Fibroblast of skin of back (primary cell): ENCODE measurements at places on chromosomes 3 and 15.

DNA sequence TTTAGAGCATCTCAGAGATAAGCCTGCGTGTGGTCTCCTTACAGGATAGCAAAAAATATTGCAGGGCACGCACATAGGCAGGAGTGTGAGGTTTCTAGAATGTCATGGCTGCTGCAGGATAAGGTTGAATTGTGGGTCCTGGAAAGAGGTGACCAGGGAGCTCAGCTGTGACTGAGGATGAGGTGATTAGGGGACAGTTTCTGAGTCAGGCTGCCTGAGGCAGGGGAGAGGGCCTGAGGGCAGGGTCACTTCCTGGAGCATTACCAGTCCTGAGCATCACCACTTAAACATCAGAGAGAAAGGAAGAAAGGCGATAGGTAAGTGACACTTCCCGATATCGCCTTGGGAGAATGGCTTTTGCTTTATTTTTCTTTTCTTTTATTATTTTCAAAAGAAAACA lies 813.8 kb downstream of the TUSC7 start:
- DNase-seq = no peak

DNA sequence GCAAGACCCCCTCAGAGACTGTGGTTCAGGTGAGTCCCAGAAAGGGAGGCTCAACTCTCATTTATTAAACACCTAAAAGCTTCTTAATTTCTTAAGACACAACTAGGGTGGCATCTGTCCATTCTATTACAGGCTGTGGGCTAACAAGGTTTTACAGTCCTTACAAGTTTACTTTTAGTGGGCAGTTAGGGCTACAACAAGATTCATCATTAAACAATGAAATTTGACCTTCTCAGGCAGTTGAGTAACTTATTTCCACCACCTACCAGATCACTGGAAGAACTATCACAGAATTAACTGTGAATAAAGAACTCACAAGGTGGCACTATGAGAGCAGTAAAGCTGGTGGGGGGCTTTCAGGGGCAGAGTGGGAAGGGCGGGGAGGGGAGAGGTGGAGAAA lies 132.6 kb downstream of the PLD1 start:
- no peak for DNase-seq

DNA sequence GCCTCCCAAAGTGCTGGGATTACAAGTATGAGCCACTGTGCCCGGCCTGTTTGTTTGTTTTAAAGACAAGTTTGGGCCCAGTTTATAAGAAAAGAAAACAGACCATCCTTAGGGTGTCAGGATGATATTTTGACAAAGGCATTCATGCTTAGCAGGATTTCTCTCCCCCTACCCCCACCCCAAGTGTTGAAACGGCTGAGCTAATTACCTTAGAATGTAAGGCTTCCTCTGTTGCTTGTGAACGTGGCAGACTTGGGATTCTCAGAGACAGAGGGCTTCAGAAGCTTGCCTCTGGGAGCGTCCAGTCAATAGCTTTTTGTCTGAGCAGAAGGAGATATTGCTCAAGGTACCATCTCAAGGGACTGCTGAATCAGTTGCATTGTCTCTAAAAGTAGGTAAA lies 24.0 kb downstream of the FLNB start:
- peak; percentile 87 for DNase-seq

GRCh38 chr3:113585720-113586119 lies 53.4 kb downstream of the SIDT1 start:
- DNase-seq = no peak

- no peak for DNase-seq
These were observed 103.9 kb downstream of the MME start for GRCh38 chr3:155184011-155184410.

GRCh38 chr3:29544701-29545363 lies 264.0 kb downstream of the RBMS3 start:
- DNase-seq = no peak

DNA sequence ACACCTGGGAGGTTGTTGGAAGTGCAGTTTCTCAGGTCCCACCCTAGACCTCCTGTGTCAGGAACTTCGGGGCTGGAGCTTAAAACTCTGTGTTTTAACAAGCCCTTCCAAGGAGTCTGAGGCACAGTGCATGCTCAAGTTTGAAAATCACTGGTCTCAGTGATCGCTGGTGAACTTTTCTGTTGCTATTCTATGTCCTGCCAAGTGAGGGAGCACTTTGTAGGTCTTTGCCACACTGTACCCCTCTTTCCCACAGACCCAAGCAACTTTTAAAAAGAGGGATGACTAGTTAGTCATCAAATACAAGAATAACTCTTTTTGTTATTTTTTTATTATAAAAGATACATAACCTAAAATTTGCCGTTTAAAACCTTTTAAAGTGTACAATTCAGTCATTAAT lies 133.7 kb downstream of the AGBL1 start:
- DNase-seq = no peak

DNA sequence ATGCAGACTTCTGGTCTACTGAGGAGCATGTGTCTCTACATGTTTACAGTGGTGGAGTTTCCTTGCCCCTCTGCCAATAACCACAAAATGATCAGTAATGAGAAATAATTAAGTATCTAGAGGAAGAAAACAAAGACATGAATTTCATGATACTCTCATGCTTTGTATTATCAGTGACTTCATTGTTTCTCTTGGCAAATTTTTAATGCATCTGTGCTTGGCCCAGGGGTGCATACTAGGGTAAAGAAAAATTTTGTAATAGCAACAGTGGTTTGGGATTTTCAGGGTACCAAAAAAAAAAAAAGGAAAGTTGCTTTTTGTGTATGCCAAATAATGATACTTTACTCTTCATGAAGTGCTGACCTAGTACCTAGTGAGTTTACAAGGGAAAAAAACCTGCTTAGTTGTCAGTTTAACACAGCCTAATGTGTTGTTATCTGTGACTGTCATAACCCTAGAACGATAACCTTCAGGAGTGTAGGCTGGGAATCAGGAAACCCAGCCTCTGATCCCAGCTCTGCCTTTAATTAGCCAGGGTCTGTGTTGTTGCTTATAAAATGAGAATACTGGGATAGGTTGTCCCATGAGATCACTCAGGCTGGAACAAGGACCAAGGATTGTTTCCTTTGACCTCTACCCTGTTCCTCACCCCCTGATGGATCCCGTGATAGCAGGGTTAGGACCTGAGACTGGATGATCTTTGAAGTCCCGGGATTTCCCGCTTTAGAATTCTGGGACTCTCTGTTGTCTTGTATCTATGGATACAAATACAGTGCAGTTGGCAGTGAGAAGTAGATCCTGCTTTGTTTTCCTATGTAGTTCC lies 117.5 kb downstream of the CMSS1 start:
- peak; percentile 32 for DNase-seq

DNA sequence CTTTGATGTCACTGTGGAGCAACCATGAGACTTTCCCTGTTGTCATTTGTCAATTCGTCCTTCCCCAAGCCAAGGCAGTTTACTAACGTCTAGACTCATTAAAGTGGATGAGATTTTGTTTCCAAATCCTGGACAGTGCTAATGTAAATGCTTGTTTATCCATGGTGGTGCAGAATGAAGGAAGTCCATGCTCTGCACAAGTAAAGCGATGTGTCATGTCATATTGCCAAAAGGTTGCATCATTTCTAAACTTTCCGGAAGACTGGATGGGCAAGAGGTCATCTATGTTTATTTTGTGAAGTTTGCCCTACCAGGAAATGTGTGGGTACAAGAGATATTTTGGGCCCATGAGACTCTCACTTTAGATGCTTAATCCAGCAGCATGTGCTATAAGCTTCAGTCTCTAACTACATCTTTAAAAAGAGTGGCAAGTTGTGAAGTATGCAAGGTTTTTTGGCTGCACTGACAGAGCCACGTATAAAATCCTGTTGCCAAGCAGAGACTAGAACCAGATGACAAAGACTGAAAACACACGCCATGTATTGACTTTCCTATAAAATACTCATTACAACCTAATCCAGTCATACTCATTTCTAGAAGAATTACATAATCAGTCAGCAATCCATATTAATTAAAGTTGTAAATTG lies 72.1 kb upstream of the FNDC3B start:
- peak; percentile 93 for DNase-seq

DNA sequence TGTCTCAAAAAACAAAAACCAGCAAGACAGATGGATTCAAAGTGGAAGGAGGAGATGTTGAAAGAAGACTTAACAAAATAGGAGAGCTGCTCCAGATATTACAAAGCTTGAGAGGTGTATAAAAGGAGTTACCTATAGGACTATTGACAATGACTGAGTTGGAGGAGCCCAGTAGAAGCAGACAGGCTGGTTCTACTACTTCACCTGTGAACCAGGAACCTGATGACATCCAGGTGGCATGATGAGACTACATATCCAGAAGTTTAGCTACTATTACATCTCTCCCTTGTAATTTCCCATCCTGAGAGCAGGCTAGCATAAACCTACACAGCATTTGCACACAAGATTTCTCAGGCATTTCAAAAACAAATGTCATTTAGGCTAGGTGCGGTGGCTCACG lies 49.3 kb downstream of the CPEB1 start:
- DNase-seq = no peak

GRCh38 chr15:59157840-59158700 lies 48.6 kb upstream of the LDHAL6B start:
- DNase-seq = no peak

GRCh38 chr3:41199866-41200668 lies 762 bp downstream of the CTNNB1 start:
- peak; percentile 28 for DNase-seq

DNA sequence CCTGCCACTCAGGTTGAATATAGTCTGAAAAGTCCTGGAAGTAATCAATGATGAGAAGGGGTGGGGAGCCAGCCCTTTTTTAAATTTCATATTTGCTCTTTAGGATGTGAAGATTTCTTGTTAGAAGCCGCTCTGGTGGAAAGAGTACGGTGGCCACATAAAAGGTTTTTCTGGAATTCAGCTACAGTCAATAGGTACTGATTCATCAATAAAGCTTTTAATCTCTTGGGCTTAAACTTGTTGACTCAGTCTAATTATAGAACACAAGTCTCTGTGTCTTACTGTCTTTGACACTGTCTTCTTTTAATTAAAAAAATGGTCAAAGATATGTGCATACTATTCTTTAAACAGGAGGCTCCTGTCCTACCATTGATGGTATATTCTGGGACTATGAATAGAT lies 99.9 kb upstream of the TP63 start:
- DNase-seq = no peak

GRCh38 chr3:155607761-155608160 lies 137.1 kb downstream of the PLCH1 start:
- DNase-seq = no peak

GRCh38 chr3:182058488-182058887 lies 346.8 kb downstream of the SOX2 start:
- DNase-seq = no peak

DNA sequence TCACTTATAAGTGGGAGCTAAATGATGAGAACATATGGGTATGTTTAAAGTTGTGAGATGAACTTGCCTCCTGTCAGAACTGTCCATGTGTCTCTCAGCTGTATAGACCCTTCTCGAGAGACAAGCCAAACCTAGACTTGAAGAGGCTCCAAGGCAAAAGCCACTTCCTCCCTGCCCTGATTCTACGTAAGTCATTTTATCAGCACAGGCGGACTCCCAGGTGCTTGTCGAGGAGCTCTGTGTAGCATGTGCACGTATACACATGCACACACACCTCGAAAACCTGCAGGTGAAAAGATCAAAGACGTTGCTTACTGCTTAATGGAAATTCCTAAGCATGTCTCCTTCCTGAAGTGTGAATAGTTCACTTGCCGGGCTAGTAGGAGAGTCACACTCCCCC lies 5.6 kb upstream of the CLEC3B start:
- DNase-seq = no peak

DNA sequence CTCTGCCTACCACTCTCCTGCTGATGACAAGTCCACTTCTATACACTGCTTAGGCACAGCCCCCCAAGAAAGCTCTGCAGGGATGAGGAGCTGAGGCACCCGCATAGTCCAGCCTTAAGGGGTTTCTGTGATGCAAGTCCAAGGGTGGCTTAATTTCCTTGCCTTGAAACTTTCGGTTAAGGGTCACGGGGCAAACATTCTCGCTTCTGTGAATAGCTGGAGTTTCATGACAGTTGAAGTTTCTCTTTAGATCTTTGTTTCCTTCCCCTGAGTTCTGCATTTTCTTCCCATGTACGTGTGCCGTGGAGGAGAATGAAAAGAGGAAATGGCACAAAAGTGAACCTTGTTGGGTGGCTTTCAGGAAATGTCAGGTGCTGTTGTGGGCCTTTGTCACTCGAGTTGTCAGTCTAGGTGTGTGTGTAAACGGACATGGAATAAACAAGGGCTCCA lies 7.0 kb downstream of the GPR160 start:
- DNase-seq = no peak

GRCh38 chr3:355622-356021 lies 159.1 kb downstream of the CHL1 start:
- DNase-seq = no peak

GRCh38 chr3:48655606-48656005 lies 7.1 kb downstream of the CELSR3 start:
- DNase-seq = no peak

- peak; percentile 58 for DNase-seq
These were observed 21.3 kb upstream of the DAPK2 start for GRCh38 chr15:64067564-64068030.

GRCh38 chr3:185409957-185410356 lies 47.0 kb downstream of the MAP3K13 start:
- no peak for DNase-seq

DNA sequence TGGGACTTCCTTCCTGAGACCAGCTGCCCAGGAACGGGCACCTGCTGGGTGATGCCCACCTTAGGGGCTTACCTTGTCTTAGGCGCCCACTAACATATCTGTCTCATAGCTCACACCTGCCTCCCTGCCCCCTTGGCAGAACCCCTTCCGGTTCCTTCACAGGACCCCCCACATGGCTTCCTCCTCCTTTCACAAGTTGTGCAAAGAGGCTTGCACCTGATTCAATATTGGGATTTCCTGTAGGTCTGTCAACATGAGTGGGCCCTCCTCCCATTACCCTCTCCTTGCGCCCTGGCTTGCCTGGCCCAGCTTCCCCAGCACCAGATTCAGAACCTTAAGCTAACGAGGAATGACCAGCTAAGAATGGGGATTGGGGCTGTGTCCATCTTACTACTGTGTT lies 633 bp downstream of the THPO start:
- no peak for DNase-seq

DNA sequence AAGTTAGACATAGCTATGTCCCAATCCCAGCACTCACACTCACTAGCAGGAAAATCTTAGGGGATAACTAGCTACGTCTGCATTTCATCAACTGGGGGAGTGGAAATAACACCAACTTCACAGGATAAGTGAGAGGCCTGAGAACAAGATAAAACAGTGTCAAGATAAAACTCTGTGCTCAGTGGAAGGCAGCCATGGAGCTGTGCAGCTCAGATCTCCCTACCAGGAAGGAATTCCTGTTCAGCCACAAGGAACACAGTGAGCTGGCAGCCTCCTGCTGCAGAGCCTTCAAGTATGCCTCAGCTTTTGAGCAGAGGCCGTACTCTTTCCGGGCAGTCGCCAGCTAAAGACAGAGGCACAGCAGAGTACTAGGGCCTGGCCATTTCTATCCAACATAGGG lies 115.8 kb upstream of the TOPAZ1 start:
- DNase-seq = peak; percentile 73

GRCh38 chr3:18295171-18295920 lies 129.8 kb downstream of the SATB1 start:
- DNase-seq = peak; percentile 78

DNA sequence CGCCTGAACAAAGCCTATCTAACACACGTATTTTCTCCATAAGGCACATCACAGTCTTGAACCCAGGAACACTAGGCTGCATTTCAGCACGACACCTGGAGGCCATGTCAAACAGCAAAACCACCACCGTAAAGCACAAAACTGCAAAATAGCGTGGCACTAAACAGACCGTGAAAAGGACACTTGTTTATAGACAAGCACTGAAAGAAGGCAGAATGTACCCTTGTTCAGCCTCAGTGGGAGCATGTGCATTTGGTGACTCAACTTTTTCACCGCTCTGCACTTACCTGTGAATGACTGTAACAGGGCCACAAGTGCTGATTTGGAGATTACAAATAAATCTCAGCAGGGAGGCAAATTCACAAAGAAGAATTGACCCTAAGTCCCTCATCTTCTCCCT lies 80.8 kb downstream of the ISG20 start:
- DNase-seq = no peak
